Activated T-helper 9 cell treated with anti-CD3 and anti-CD28 coated beads, Interleukin-2, amount 50 U/mL, for 16 hours (primary cell): ENCODE measurements at places on chromosomes 13 and 19.

GRCh38 chr19:15548648-15549047 lies 40.3 kb downstream of the CYP4F22 start:
- no peak for DNase-seq

GRCh38 chr13:99436686-99437416 lies 64.4 kb upstream of the TM9SF2 start:
- DNase-seq, result peak; percentile 94

GRCh38 chr13:72839831-72840426 lies 58.0 kb downstream of the PIBF1 start:
- DNase-seq, result peak; percentile 11

DNA sequence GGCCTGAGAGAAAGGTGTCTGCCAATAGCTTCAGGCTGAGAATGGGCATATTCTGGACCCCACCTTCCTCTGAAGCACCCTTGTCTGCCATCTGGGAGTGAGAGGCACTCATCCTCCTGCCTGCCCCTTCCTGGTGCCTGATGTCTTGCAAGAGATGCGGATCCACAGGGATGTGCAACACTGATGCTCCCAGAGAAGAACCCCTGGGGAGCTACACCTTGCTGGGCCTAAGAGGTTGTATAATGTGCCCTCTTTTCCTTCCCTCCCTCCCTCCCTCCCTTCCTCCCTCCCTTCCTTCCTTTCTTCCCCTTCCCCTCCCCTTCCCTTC lies 34.6 kb downstream of the ADPRHL1 start:
- DNase-seq, result no peak

DNA sequence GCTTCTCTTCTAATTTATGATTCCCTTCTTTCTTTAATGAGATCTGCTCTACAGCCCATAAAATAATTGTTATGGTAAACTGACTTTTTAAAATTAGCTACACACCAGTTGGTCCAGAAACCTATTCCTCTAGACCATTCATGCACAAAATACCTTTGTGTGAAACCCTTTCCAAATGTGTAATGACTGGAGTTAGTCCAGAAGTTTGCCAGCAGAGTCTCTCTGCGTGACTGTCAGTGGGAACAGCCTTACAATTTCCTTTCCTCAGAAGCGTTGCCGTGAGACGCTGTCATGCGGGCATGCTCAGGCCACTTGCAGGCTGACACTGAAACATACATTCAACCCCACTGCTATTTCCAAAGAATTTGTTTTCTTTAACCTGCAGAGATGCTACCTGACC lies 965.2 kb downstream of the PCDH9 start:
- no peak for DNase-seq

DNA sequence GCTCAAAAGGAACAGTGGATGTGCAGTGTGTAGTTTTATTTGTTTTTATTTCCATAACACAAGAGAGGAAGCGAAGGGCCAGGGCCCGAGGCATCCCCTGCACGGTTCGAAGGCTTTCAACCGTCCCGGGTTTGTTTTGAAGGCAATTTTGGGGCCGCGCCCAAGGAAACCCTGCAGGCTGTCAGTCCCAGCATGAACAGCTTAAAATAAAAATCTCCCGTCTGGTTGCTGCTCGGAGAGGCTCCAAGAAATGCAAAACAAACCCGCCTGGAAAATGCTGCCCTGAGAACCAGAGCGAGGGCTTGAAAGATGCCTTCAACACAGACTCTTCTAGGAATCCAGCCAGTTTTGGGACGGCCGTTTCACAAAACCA lies 16.0 kb downstream of the LSM4 start:
- no peak for DNase-seq
